ENCODE measurements at places on chromosomes 7 and 10.

GRCh38 chr10:87723500-87723899 lies 63.8 kb downstream of the PAPSS2 start:
- no peak for DNase-seq

GRCh38 chr7:30206942-30207341 lies 72.2 kb downstream of the MTURN start:
- DNase-seq = no peak

GRCh38 chr7:41116817-41117216 lies 586.1 kb downstream of the INHBA start:
- DNase-seq = no peak

- no peak for DNase-seq
Measured at GRCh38 chr10:88281592-88282347, 301.3 kb downstream of the RNLS start.

DNA sequence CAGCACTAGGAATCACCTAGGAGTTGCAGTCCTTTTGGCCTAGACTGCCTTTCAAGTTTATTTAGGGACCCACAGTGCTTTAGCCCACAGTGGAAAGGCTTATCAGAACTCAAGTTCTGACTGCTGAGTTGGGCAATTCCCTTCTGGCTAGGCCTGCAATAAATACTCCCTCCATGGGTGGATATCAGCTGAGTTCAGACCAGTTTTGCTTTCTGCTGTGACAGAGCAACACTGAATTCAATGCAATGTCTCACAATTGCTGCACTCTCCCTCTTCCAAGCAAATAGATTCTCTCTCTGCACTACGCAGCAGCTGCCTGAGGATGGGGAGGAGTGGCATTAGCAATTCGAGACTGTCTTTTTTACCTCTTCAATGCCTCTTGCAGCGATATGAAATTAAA lies 1153.3 kb downstream of the SORCS1 start:
- no peak for DNase-seq

DNA sequence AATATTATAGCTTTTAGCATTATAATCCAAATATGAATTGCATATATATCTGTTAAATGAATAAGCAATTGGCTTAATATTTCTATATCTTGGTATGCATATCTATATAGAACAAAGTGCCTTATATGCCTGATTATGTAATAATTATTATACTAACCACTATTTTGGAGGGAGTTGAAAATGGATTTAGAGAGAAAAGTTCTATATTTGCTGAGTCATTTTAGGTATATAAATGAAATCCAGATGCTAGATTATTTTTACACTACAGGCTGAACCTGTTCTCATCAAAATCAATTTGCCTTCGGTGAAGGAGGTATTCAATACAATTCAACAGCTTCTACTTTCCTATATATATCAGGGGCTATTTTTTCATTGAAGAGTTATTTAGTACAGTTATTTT lies 276.4 kb downstream of the PCLO start:
- DNase-seq = no peak

GRCh38 chr10:124142960-124143359 lies 49.6 kb upstream of the CHST15 start:
- no peak for DNase-seq

- no peak for DNase-seq
Measured at GRCh38 chr10:123870260-123870659, 21.3 kb downstream of the CPXM2 start.

GRCh38 chr7:152522571-152523067 lies 86.8 kb upstream of the KMT2C start:
- DNase-seq = no peak

- DNase-seq = no peak
Measured at GRCh38 chr7:75916685-75917634, 2.0 kb downstream of the POR start.

DNA sequence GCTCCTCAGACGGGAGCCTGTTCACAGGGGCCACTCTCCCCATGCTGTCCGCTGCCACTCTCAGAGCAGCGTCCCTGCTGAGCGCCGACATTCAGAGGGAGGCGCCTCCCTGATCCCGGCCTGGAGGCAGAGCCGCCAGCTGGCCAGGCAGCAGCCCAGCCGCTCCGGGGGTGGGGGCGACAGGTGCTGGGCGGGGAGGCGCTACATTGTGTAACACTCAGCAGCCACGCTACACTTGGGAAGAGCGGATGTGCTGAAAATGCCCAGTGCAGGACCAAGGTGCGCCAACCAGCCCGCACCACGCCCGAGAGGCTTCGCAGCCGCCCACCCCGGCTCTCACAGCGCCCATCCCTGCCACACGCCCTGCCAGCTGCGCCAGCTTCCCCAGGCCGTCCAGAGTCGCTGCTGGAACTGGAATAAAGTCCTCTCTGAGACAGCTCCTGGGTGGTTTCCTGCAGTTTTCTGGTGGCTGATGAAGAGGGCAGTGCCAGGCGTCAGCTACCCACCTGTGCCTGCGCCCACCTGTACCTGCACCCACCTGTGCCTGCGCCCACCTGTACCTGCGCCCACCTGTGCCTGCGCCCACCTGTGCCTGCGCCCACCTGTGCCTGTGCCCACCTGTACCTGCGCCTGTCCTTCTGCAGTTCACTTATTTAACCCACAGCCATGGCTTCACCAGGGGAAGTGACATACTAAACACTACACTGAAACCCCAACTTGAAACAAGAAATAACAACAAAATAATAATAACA lies 25.7 kb downstream of the STK32C start:
- DNase-seq = no peak

- DNase-seq = no peak
Measured at GRCh38 chr10:60105295-60105695, 198.9 kb upstream of the CCDC6 start.

- no peak for DNase-seq
Measured at GRCh38 chr10:52853704-52854103, 81.1 kb upstream of the MBL2 start.

- no peak for DNase-seq
Measured at GRCh38 chr10:77306666-77307065, 330.9 kb downstream of the KCNMA1 start.

- DNase-seq = no peak
Measured at GRCh38 chr10:73647211-73647874, 6.1 kb upstream of the MYOZ1 start.

GRCh38 chr7:94649450-94649849 lies 6.5 kb downstream of the SGCE start:
- DNase-seq = no peak

Data from CMK (cell line).